ENCODE measurements at places on chromosomes 12 and 14.
A peak's percentile ranks its signal among the peaks of the same experiment; 100 is the strongest.

DNA sequence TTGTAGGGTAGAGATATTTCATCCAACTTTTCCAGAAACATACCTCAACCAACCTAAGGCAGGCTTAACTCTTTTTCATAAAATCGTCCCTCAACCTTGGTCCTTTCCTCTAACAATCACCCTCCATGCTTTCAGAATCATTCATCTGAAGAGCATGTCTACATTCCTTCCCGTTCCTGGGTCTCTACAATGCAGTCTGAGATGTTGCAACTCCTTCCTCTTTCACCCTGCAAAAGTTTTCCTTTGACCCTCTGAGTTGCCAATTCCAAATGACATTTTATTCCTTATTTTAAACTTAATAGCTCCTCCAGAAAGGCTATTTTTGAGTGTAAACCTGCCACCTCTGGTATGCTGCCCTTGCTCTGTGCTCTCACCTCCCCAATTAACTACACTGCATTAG lies 16.7 kb downstream of the SLC7A7 start:
- DNase-seq: no peak

- DNase-seq: peak; percentile 82
These were observed 79.5 kb downstream of the RPS29 start for GRCh38 chr14:49506650-49507049.

DNA sequence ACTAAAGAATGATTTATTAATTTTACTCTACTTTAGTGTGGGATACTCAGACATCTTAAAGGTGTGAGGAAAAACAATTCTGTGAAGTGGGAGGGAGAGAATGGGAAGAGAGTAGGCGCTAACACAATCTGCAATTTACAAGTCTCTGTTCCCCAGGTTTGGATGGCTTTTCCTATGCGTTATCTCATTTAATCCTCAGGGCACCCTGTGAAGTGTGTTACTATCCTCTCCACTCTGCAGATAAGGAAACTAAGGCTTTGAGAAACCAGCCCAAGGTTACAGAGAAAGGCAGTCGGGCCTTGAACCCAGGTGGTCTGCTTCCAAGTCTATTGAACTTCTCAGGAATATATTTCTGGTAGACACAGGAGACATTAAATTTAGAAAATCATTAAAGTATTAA lies 36.2 kb upstream of the TUBA1C start:
- no peak for DNase-seq

GRCh38 chr12:51174501-51174900 lies 1.6 kb upstream of the TFCP2 start:
- DNase-seq: no peak

DNA sequence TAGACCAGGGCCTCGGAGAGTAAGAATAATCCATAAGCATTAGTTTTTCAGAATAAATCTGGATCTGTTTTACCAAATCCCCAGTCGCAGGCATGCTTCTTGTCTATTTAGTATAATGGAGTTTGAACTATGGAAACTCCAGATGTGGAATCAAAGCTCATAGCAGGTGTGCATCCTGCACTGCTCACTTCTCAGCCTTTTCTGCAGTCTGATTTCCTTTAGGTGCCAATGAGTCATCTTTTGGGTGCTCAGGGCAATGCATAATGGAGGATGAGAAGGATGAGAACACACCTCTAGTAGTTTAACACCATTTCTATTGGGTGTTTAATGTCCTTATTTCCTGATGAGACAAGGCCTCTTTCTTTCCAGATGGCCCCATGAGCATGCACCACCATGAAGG lies 961.2 kb downstream of the TMEM121 start:
- no peak for DNase-seq

DNA sequence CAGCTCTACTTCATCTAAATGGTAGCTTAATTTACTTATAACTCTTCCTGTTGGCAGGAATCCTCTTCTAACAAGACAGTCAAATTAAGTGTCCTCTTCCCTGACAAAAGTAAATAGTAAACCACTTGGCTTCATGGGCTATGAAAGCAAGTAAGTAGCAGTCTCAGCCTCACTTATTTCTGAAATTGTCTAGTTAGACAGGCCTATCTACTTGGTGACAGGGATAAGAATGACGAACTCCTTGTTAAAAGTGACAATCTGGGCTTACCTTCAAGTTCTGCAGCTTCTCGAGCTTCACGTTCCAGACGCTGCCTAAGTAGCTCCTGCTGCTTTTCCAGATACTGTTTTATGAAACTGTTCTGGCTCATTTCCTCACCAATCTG lies 4.7 kb downstream of the ACIN1 start:
- DNase-seq: no peak

DNA sequence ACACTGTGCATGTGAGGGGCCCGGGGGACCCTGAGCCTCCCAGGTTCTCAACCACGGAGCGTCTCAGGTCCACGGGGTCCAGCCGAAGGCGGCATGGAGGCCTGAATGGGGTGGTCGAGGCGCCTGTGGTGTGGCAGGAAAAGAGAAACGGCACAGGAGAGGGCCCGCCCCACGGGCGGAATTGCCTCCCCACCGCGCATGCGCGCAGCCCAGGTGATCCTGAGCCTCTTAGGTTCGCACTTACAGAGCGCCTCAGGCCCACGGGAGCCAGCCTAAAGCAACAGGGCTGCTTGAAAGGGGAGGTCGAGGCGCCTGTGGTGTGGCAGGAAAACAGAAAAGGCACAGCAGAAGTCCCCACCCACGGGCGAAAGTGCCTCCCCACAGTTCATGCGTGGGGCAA lies 311.0 kb downstream of the ALG10 start:
- no peak for DNase-seq

DNA sequence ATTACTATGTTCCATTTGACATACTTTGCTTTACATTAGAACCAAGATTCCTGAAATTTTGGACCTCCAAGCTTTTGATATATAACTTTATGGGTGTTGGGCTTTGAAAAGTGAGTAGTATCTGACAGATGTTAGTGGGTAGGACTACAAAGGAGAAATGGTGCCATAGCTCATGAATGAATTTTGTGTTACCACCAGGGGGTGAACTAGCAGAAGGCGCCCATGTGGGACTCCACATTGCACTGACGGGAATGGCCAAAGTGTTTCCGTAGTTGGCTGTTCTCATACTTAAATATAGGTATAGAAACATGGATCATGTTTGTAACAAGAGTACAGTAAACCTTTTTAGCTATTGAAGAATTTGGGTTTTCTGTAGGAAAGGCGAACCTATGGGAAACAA lies 337.5 kb downstream of the FLRT2 start:
- DNase-seq: peak; percentile 23

DNA sequence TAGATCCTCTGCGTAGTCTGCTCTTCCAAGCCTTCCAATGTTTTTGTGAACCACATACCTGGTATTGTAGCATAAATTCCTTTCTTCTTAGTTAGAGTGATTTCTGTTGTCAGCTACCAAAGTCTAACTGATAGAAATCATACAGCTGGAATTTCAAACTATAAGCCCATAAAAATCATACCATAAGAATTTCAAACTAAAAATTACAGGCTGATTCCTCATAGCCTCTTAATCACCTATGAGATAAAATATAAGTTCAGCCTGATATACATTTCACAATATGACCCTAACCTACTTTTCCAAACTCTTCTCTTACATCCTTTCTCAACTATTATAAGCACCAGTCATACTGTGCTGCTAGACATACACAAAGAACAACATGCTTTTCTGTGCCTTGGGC lies 64.8 kb downstream of the PTHLH start:
- no peak for DNase-seq

GRCh38 chr14:89258728-89259273 lies 158.2 kb downstream of the FOXN3 start:
- no peak for DNase-seq

DNA sequence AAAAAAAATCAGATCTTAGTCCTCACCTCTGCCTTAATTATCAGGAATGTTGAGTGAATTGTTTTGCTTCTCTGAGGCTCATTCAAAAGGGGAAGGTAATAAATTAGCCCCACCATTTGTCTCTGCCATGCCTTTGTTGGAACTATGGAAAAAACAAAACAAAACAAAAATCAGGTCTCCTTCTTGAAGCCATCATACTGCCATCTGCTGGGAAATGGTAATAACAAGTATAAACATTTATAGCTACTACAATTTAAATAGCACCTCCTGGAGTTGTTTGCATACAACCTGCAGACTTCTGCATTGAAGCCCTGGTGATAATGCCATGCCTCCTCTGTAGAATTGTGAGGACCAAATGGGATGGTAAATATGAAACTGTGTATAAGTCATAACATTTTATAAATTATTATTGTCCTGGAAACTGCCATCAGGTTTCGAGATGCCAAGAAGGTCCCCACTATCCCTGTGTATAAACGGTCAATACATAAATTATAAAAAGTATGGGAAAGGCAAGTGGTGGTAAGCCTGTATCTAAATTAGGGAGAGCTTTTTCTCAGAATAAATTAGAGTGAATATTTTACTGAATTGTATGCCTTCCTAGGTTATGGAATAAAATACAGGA lies 87.2 kb upstream of the FGD4 start:
- peak; percentile 25 for DNase-seq

- DNase-seq: no peak
These were observed 4.7 kb downstream of the TTC8 start for GRCh38 chr14:88829188-88829587.

- DNase-seq: peak; percentile 51
These were observed 41.3 kb upstream of the C12orf71 start for GRCh38 chr12:27123642-27124041.

- no peak for DNase-seq
These were observed 108.4 kb upstream of the EGLN3 start for GRCh38 chr14:34059037-34059924.

GRCh38 chr12:98653866-98654493 lies 8.9 kb downstream of the APAF1 start:
- DNase-seq: no peak

DNA sequence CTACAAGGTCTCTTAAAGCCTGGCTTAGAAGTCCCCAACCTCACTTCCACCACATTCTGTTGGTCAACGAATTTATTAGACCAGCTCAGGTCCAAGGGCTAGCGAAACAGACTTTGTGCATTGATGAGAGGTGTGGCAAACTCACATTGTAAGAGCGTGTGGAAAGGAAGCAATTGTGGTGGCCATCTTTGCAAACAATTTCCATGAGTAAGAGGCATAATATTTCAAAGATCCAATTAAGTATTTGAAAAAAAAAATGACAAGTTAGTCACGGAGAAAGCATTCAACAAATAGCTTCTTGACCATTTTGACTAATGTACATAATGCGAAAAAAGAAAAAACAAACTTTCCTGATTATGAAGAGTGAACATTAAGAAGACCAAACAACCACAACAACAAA lies 7.4 kb downstream of the NR1H4 start:
- no peak for DNase-seq

GRCh38 chr12:67937822-67938221 lies 51.4 kb upstream of the IFNG-AS1 start:
- DNase-seq: no peak

DNA sequence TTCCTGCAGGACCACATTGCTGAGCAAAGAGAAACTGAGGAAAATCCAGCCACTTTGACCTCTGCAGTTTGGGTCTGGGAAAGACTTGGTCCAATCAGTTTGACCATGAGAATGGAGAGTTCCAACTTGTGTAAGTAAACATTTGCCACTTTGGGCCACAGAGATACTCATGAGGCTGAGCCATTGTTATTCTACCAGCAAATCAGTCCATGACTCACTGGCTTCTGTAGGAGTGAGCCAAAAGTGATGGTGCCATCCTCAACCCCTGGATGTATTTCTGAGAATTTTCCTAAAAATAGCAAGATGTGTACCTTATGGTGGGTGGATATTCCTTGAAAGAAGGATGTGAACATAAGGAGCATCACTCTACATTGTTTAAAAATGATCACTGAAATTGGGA lies 192.9 kb upstream of the OR4E1 start:
- no peak for DNase-seq

GRCh38 chr12:6843118-6843902 lies 2.6 kb downstream of the GNB3 start:
- peak; percentile 52 for DNase-seq

DNA sequence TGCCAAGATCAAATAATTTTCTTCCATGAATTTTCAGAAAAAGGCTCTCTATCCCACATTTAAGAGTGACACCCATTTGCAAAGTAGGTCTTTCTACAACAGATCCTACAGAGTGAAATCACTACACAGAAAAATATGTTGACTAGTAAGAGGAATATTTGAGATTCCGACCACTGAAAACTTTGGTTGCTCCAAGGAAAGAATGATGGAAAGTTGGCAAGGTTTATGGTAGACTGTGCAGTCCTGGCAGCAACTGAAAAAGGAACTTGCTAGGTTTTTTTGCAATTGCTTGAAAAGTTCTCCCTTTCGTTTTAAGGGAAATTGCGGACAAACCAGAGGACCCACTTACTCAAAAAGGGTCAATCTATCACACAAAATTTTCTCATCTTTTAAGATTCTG lies 83.1 kb upstream of the TSPAN8 start:
- DNase-seq: no peak

DNA sequence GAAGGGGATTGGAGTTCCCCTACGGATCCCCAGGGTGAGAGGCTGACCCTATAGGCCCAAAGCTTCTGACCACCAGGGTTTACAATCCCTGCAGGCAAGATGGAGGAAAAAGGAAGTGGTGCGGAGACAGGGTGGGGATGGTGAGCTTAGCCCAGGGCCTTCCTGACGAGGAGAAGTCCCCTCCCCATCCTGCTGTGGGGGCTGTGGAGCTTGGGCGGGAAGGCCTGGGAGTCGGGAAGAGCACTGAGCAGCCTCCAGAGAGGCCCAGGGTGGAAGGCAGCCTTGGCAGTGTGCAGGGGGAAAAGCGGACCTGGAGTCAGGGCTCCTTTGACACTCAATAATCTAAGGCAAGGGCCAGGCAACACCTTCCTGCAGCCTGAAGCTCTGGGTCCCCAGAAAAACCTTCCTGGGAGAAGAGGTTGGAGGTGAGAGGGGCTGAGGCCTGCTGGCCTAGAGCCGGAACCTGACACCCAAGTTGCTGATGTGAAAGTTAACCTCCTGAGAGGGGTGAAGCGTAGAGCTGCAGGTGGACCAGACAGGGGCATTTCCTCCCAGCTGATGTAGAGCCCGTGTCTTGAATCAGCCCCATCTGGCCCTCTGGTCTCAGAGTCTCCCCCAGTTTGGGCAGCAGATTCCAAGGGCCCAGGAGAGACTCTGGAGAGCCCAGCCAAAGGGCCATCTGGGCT lies 6.0 kb downstream of the HDAC7 start:
- DNase-seq: no peak

- no peak for DNase-seq
These were observed 79.1 kb downstream of the OTX2 start for GRCh38 chr14:56731187-56731586.

- DNase-seq: peak; percentile 28
These were observed 231.0 kb upstream of the HMGA2 start for GRCh38 chr12:65593239-65593701.

- DNase-seq: no peak
These were observed 72.4 kb downstream of the ADGRD1 start for GRCh38 chr12:131025939-131026702.

- DNase-seq: no peak
These were observed 15.2 kb downstream of the ACIN1 start for GRCh38 chr14:23079716-23080115.

DNA sequence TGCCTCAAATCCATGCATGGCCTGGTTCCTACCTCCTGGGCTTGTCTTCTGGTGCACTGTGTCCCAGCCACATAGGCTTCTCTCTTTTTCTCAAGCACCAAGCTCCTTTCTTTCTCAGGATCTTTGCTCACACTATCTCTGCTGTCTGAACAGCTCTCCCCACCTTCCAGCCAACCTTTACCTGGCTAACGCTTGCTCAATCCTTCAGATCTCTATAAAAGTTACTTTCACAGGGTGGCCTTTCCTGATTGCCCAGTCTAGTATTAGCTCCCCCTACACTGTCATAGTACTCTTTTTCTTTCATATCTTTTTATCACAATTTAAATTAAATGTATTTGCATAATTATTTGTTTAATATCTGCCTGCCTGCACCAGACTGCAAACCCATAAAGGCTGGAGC lies 3.8 kb downstream of the PARP11 start:
- DNase-seq: no peak

GRCh38 chr14:47186486-47186885 lies 488.9 kb downstream of the MDGA2 start:
- no peak for DNase-seq
